ENCODE measurements at places on chromosomes 5 and 9.

GRCh38 chr5:143016777-143017516 is 246.8 kb downstream of the ARHGAP26 start:
- DNase-seq: peak; percentile 73

- DNase-seq: no peak
These were observed 241.4 kb downstream of the HINT1 start for GRCh38 chr5:130923543-130924124.

GRCh38 chr9:37283730-37284325 is 138.7 kb upstream of the GRHPR start:
- DNase-seq: no peak

- DNase-seq: no peak
These were observed 1610.7 kb upstream of the C9orf72 start for GRCh38 chr9:29183971-29184370.

- DNase-seq: peak; percentile 70
These were observed 1.2 kb upstream of the NPR3 start for GRCh38 chr5:32709750-32710549.

DNA sequence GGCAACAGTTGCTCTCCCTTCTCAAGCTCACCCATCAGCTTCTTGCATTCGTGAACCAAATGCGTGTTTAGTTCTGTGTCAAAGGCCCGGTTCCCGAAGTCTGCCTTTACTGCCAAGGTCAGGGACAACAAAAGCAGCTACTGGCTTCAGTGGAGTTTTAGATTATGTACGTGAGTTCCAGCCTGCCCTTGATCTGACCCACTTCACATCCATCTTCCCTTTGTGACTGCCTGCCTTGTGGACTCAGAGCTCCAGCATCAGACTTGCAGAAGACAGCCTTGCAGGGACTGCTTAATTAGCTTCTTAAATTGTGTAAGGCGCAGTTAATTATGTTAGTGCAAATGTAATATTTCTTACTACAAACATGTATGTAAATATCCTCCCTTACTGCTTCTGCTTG is 774.7 kb upstream of the EDIL3 start:
- no peak for DNase-seq

- no peak for DNase-seq
These were observed 20.3 kb downstream of the CDC14B start for GRCh38 chr9:96599298-96599697.

DNA sequence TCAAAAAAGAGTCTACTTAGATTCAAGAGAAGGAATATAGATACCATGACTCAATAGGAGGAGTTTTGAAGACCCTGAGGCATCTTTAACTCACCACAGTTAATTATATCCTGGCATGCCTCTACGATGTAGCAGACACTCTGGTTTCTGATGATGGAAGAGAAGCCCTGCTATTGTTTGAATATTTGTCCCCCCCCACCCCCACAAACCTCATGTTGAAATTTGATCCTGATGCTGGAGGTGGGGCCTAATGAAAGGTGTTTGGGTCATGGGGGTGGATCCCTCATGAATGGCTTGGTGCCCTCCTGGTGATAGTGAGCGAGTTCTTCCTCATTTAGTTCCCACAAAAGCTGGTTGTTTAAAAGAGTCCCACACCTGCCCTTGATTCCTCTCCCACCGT is 147.9 kb upstream of the TBCA start:
- DNase-seq: no peak

- no peak for DNase-seq
These were observed 118.5 kb downstream of the PRR16 start for GRCh38 chr5:120582635-120583034.

DNA sequence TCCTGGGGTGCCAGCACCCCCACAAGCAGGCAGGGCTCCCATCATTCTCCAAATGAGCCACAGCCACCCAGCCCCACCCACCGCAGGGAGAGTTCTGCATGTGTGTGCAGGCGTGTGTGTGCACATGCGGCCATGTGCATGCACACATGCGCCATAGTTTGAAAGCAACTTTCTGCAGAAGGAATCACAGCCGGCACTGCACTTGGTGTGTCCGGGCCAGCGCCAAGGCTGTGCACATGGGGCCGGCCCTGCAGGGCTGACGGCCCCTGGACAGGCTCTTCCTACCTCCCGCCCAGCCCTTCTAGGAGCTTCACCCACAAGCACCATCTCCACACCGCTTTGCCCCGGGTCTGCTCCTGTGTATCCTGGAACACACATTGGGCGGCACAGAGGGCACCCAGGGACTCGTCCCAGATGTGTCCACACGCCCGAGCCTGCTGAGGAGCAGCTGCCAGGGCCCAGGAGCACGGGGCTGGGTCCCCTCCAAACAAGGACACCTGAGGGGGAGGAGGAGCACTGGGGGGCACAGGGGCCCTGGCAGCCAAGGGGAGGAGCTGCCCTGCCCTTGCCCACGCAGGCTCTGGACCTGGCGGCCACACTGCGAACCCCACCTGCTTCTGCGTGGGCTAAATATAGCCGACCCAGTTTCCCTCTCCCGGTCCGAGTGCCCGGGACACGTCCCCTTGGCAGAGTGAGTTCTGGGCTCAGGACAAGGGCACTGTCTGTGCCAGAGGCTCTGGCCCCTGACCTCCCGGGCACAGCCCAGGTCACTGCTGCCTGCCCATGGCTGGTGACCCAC is 19.1 kb downstream of the TPPP start:
- no peak for DNase-seq

- DNase-seq: no peak
These were observed 20.8 kb upstream of the FLT4 start for GRCh38 chr5:180670157-180670556.

- no peak for DNase-seq
These were observed 22.2 kb downstream of the COL27A1 start for GRCh38 chr9:114177423-114178064.

DNA sequence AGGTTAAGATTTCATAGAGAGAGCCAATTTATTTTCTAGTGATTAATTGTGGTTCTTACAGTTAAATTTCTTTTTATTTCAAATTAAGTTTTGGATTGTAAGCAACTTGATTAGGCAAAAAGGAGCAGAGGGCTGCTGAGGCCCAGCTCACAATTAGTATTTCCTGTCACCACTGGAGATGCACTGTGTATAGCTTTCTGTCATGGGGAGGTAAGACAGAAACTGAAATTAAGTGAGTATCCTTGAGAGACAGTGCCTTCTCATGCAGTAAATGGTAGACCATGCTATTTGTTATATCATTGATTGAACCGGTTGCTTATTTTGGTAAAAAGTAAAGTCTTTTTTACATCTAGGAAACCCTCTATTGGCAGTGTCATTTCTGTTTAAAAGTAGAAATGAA is 190.7 kb downstream of the CCDC171 start:
- no peak for DNase-seq

- no peak for DNase-seq
These were observed 321.0 kb downstream of the ACTL7B start for GRCh38 chr9:108534741-108535140.

- no peak for DNase-seq
These were observed 262.5 kb downstream of the NFIB start for GRCh38 chr9:14051419-14051818.

GRCh38 chr5:143874312-143874711 is 62.4 kb downstream of the HMHB1 start:
- no peak for DNase-seq

- DNase-seq: no peak
These were observed 56.7 kb upstream of the EQTN start for GRCh38 chr9:27353474-27354229.

Measured in activated CD4-positive, alpha-beta memory T cell treated with anti-CD3 and anti-CD28 coated beads for 36 hours (primary cell).